ENCODE measurements at places on chromosomes 7 and 10.

- DNase-seq = no peak
Observed at GRCh38 chr10:16788125-16788524, 29.1 kb downstream of the RSU1 start.

GRCh38 chr7:117282239-117282812 lies 40.5 kb downstream of the WNT2 start:
- DNase-seq = no peak

DNA sequence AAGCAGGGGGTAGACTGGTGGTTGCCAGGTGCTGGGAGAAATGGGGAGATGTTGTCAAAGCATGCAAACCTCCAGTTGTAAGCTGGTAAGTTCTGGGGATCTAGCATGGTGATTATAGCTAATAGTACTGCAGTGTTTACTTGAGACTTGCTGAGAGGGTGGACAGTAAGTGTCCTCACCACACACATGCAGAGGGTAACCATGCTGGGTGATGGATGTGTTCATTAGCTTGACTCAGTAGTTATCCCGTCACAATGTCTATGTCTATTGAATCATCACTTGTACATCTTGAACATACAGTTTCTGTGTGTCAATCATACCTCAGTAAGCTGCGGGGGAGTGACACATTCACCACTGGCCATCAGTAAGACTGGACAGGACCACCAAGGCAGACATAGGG lies 42.1 kb downstream of the GSDME start:
- DNase-seq = no peak

- no peak for DNase-seq
Observed at GRCh38 chr7:98203261-98203963, 7.8 kb upstream of the BHLHA15 start.

DNA sequence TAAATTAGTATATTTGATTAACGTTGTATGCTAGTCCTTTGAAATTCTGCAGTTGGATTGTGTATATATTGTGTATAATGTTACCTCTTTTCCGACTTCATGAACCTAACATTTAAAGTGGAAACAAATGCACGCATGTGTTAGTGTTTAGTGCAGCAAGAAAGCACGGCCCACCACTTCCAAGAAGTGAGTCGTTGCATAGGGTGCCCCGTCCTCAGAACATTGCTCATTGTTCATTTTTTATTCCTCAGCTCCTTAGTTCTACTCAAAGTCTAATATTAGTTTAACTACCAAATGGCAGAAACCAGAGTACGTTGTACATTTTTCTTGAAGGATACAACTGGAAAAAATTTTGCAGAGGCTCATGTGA lies 407.6 kb downstream of the AUTS2 start:
- no peak for DNase-seq

- no peak for DNase-seq
Observed at GRCh38 chr7:52592698-52593097, 442.7 kb upstream of the POM121L12 start.

DNA sequence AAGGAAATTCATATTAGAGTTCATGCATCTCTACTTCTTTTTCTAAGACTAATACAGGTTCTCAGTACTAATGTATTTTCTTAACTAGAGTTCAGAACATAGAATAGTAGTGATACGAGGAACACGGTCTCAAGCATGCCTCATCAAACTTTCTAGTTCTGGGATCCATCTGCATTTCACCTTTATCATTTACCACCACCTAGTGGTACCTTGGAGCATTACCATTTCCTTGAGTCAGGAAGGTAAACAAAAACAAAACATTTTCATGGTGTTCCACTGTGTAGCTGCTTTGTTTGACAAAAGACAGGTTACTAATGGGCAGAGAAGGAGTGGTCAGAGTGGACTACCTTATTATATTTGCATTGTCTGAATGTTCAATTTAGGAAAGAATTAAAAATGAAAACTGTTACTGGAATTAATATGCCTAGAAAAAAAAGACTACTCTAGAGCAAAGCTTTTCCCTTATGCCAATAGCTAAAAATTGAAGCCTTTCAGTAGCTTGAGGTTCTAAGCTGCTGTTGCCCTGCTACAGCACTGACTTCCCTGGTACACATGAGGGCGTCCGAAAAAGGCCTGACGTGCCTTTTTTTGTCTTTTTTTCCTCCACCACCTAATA lies 44.5 kb downstream of the STARD3NL start:
- no peak for DNase-seq

DNA sequence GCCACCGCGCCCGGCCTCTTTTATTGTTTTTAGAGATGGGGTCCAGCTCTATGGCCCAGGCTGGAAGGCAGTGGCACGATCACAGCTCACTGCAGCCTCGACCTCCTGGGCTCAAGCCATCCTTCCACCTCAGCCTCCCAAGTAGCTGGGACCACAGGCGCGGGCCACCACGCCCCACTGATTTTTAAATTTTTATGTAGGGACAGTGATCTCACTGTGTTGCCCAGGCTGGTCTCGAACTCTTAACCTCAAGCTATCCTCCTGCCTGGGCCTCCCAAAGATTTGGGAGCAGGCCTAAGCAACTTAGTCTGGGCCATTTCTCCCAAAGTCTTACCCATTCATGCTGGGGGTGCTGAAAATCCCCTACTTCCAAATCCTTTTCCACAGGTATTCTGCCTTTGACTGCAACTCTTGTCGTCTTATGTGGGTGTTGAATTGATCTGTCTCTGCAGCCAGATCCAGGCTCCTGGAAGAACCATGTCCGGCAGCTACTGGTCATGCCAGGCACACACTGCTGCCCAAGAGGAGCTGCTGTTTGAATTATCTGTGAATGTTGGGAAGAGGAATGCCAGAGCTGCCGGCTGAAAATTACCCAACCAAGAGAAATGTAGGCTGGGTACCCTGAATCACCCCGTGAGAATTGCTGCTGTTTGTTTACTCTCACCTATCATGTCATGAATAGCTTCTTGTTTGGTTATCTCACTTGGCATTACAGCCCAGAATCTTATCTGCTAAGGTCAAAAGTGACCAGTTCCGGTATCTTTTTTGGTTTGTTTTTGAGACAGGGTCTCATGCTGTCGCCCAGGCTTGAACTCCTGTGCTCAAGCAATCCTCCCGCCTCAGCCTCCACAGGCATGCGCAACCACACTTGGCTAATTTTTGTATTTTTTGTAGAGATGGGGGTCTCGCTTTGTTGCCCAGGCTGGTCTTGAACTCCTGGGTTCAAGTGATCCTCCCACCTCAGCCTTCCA lies 1.1 kb downstream of the ZDHHC4 start:
- no peak for DNase-seq

- DNase-seq = no peak
Observed at GRCh38 chr7:125878235-125878956, 948.8 kb upstream of the POT1 start.

DNA sequence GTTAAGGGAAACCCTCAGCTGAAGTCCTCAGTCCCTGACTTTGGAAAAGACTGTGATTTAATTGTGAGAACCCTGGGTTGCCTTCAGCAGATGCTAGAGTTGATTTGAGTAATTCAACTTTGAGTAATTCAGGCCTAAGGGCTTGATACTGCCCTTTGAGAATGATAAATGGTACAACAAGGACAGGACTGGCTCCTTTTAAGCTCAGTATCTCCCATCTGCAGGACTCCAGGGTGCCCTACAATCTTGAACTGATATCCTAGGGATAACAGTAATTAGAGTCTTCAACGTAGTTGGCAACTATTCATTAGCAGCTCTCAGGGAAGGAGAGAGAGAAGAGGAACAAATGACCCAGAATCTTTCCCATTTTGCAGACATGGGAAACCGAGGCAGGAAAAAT lies 186.4 kb downstream of the GATA3 start:
- DNase-seq = no peak

- peak; percentile 79 for DNase-seq
Observed at GRCh38 chr10:94320285-94320914, 42.3 kb downstream of the NOC3L start.

DNA sequence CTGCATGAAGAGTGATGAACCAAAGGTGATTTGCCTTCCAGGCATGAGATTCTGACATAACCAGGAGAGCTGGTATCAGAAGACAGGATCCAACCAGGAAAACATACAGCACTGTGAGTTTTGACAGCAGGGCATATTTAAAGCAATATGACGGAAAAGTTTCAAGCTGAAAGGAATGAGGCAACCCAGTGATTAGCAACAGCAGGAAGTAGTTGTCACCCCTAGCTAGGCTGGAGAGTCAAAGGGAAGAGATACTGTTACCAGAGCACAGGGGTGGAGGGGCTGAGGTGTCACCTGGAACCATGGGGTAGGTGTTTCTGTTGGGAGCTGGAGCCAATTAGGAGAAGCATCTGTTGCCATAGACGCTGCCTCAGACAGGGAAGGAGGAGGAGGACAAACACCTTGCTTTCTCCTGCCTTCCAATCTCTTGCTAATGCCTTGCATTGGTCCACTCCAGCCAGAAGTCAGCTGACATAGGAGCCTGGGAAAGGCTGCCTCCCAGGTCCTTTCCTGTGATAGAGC lies 125.4 kb upstream of the SORCS3 start:
- DNase-seq = no peak

GRCh38 chr10:91689731-91690168 lies 56.9 kb upstream of the PPP1R3C start:
- peak; percentile 36 for DNase-seq

DNA sequence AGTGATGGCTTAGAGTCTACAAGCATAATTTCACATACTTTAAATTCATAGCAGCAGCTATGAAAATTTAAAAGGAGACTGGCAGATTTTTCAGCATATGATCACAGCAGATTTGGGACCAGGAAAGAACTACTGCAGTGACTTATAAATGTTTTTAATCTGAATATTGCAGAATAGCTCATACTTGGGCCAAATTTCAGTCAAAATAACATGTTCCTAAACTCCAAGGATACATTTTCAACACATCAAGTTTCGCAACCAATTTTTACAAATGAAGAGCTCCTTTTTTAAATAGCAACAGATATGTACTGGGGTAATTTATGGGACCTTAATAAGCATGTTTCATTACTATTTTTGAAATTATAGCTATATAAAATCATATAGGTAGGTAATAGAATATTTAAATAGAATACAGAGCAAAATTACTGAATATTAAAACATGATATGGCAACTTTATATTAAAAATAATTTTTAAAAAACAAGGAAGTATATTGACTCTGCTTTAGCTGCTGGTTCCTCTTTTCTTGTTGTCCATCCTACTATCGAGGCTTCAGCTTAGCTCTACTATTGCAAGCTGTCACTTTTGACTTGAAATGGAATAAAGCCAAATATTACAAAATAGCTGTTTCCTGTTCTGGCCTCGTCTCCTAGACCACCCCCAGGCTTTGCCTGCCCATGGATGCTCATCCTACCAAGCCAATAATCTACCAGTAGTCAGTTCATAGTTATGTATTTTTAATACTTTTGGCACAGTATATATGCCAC lies 123.1 kb downstream of the NRBF2 start:
- DNase-seq = no peak

DNA sequence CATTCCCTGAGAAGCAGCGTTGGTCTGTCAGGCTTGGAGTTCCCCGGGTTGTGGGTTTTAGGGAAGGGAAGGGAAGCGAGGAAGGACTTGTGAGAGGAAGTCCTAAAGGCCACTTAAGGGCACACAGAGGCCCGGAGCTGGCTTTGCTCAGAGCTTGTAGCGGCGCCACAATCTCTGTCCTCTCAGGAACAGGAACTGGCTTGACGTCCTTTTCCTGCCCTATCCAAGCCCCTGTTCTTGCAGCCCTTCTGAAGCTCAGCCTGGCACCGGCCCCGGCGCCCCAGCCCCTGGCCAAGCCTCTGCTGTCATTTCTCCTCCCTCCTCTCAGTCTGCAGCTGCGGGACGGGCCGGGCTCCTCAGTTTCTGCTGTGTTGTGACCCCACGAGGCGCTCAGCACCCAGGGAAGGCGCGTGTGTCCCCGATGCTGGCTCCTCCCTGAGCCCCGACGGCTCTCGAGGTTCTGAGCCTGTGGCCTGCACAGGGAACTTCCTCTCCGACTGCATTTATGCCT lies at the start of gene GIMAP8:
GIMAP8 (plus strand) TSS at position 140 of the 511 bp plus-strand sequence. CDS start 16,069 bp downstream, outside the sequence.
- DNase-seq = peak; percentile 39

DNA sequence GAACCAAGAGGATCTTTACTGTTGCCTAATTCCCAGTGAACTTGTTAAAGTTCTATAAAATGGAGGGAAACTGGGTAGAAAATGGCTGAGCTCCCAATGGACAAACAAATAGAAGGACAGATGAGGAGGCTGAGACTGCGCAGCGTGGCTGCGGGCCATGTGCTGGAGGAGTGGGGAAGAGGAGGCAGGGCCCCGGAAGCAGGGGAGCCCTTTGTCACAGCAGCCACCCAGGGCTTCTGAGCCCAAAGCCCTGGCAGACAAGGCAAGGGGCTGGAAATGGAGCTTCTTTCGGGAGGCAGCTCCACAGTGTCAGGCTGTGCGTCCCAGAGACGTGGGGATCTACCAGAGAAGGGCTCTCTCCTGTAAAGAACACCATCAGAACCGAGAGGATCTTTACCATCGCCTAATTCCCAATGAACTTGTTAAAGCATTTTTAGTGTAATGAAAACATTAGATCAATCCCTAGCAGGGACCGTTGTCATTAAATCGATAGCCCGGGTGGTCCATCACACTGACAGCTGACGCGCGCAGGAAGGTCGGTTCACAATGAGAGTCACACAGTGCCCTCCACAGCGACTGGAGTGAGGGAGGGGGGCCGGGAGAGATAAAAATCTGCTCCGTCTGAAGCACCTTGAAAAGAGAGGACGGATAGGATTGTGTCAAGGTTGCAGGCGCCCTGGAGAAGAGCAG lies 14.0 kb upstream of the CNPY1 start:
- DNase-seq = no peak

DNA sequence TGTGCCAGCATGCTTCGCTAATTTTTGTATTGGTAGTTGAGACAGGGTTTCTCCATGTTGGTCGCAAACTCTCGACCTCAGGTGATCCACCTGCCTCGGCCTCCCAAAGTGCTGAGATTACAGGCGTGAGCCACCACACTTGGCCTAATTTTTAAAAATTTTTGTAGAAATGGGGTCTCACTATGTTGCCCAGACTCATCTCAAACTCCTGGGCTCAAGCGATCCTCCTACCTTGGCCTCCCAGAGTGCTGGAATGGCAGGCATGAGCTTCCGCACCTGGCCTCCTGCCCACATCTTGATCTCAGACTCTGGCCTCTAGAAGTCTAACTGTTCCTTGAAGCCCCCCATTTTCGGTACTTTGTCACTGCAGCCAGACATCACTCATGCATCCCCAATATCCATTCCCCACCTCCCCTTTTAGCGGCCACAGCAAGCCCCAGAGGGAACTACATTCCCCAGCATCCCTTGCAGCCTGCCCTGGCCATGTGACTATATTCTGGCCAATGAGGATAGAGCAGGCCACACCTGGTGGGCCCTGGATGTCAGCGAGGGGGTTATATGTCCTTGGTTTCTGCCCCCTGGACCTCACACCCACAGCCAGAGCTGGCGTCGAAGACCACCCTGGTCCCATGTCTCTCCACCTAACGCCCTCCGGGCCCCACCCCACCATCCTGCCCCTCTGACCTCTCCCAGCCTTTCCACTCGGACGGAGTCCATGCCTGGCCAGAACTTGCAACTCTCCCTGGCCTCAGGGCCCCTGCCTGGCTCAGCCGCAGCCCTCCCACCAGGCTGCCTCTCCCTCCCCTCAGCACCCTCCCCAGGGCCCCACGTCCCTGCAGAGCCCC lies 33.8 kb downstream of the MICALL2 start:
- no peak for DNase-seq

All from femur (tissue), 1 donor.